Smooth muscle cell of the pulmonary artery (primary cell): ENCODE measurements at places on chromosomes 12 and 14. TPM values are rescaled to one million over a fixed set of nuclear protein-coding genes. Genes with fewer than 3 reads are reported as not detected.

Gene CPSF6
- total RNA-seq, result 20.8 and 23.0 TPM in 2 replicates

Gene CCT2
- total RNA-seq, result 174 and 179 TPM in 2 replicates

Gene AKAP6
- total RNA-seq, result 10.1 and 47.7 TPM in 2 replicates

Gene KRT78
- not detected in 2 replicates for total RNA-seq

Gene NFYB
- 20.3 and 26.7 TPM in 2 replicates for total RNA-seq

Gene SYNDIG1L
- under 0.01 TPM in 1 of 2 replicates, not detected in the other for total RNA-seq

Gene SLCO1C1
- 0.63 and 2.0 TPM in 2 replicates for total RNA-seq

Gene PLXNC1
- total RNA-seq, result 1.7 and 4.8 TPM in 2 replicates

Gene GUCY2C
- total RNA-seq, result not detected in 2 replicates

Gene TAS2R20
- 3.8 and 7.2 TPM in 2 replicates for total RNA-seq

Gene CCDC88C
- 0.10 and 0.26 TPM in 2 replicates for total RNA-seq

Gene WSCD2
- not detected in 2 replicates for total RNA-seq

Gene TOMM20L
- total RNA-seq, result not detected in 2 replicates

Gene PZP
- not detected in 2 replicates for total RNA-seq

Gene COX14
- 22.1 and 24.4 TPM in 2 replicates for total RNA-seq
